ENCODE measurements at places on chromosomes 3 and 15.

GRCh38 chr3:160697637-160698380 is 20.8 kb downstream of the ARL14 start:
- DNase-seq, result no peak

GRCh38 chr3:5187920-5188418 is 462 bp downstream of the EDEM1 start:
- no peak for DNase-seq

DNA sequence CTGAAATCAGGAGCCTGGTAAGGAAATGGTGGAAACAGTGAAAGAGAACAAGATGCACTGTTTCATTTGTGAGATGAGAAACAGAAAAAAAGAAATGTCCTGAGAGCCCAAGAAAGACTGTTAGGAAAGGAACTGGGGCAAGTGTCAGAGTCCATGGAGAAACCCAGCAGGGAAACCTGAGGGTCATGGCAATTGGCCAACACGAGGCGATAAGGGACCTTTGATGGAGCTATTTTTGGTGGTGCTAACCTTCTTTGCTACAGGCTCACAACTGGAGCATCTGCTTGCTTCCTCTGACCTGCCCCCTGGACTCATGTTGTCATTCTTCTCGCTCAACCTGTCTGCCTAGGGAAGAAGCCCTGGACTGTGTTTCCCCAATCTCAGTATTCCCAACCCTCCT is 4.2 kb upstream of the TMEM41A start:
- no peak for DNase-seq

DNA sequence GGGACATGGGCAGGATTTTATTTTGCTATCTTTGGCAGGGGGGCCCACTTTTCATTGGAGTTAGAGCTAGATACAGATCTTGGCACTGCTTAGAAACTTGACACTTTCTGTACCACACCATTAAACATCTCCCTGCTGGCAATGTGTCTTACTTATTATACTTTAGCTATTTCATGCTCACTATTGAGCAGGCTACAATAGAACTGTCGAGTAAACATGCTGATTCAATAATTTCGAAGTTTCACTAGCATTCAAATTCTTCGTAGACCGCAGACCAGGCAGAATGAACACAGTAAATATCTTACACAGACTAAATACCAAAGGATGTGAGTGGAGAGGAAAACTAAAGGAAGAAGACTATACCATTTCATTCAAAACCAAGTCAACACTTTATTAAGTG is 180.8 kb downstream of the UNC13C start:
- DNase-seq, result no peak

DNA sequence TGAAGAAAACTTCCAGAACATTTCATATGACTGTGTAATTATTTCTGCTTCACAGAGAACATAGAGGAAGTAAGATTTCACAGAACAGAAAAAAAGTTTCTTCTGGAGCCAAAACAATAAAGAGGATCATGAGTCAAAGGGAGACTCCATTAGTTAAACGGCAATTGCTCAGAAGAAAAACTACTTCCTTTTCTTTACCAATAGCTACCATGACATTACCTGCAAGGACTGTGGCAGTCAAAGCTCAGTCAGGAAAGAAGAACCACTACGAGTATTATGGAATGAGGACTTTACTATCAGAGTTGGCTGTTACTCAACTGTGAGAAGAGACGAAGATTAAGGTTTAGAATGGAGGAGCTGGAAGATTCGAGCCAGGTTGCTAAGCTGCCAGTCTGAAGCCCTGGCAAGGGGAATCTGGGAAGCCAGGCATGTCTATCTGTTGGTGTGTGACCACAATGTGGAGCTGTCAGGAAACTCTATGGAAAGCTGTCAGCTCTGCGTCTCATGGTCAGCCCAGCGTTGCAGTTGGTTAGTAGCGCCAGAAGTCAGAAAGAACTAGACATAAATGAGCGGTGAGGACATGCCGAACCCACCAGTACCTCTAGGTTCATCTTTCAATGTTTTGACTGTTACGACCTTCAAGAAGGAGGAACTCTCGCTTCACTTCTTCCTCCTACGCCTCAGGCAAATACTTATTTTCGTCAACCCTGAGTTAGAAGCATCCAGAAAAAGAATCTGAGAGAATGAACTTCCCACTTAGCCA is 604.3 kb downstream of the FGF12 start:
- no peak for DNase-seq

- no peak for DNase-seq
Observed at GRCh38 chr3:49665822-49666519, 8.2 kb upstream of the APEH start.

DNA sequence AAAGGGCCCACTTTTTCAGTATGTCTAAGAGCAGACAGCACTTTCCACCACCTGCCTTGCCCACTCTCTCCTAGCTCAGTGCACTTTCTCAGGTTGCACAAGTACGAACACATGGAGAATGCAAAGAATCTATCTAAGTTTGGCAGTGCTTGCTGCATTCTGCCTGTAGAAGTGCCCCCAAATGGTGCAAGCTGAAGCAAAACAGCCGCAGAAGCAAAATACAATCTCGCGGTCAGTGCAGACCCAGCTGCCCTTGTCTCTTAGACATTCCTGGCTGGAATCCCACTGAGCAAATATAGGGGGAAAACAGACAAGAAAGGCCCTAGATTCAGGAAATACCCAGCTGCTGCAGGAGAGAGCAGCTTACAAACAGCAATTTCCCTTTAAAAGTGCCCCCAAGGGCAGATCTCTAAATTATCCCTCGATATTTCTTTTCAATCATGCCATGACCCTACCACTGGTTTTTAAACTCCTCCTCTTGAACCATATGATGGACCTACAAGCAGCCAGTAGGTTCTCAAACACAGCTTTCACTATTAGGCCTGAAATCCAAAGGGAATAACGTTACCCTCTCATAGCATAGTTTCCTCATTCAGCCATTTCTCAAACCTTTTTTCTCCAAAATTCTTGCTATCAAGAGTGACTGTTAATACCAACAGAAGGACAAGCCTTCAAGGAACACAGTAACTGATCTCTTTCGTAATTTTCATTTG is 67.0 kb downstream of the TNIK start:
- no peak for DNase-seq

- DNase-seq, result no peak
Observed at GRCh38 chr3:185653949-185654757, 68.1 kb downstream of the SENP2 start.

- no peak for DNase-seq
Observed at GRCh38 chr3:22241110-22241509, 490.1 kb upstream of the ZNF385D start.

GRCh38 chr3:123159926-123160635 is 41.7 kb upstream of the SEC22A start:
- no peak for DNase-seq

DNA sequence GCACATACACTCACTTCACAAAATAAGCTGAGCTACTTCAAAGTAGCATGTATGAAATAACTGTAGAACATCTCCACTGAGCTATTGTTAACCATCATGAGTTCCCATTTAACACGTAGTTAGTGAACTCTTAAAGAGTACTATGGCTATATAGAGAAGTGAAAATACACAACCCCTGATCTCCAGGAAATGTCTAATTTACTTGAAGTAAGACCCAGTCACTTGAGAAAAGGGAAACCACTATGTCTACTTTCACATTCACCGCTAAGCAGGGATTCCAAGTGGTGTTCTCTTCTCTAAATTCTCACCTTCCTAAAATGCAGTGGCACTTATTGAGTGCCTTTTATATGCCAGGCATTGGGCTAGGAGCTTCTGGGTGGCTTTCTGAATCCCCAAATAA is 35.0 kb upstream of the COLQ start:
- DNase-seq, result no peak

GRCh38 chr3:188465311-188465710 is 311.4 kb downstream of the LPP start:
- DNase-seq, result no peak

- no peak for DNase-seq
Observed at GRCh38 chr3:114318295-114318694, 24.5 kb downstream of the TIGIT start.

- DNase-seq, result no peak
Observed at GRCh38 chr3:78116874-78117273, 1077.0 kb downstream of the ROBO2 start.

DNA sequence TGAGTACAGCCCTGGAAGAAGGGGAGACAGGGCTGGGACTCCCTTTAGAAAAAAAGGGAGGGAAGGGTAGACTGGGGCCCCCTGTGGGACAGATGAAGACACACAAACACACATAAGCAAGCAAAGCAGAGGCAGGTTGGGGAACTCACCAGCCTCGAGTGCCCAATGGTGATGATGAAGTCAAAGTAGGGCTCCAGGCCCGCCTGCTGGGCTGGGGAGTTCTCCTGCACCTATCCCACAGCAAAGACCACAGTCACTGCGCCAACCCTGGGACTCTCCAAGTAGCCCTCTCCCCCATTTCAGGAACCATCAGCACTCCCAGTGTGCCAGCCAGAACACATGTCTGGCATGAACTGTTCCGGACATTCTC is 4.1 kb downstream of the GORASP1 start:
- no peak for DNase-seq

GRCh38 chr3:186217820-186218164 is 108.9 kb upstream of the ETV5 start:
- DNase-seq, result no peak

GRCh38 chr3:111882799-111883198 is 23.7 kb downstream of the PHLDB2 start:
- DNase-seq, result no peak

GRCh38 chr15:81511138-81511537 is 137.1 kb upstream of the TMC3 start:
- no peak for DNase-seq

GRCh38 chr3:56918111-56918568 is 116.4 kb upstream of the ARHGEF3 start:
- no peak for DNase-seq

- DNase-seq, result no peak
Observed at GRCh38 chr3:71062037-71062932, 521.2 kb downstream of the FOXP1 start.

GRCh38 chr3:60594025-60594424 is 657.2 kb downstream of the FHIT start:
- no peak for DNase-seq

- DNase-seq, result no peak
Observed at GRCh38 chr15:37098468-37099318, 1.7 kb downstream of the MEIS2 start.

GRCh38 chr15:43913941-43914340 is 87.1 kb downstream of the WDR76 start:
- no peak for DNase-seq

GRCh38 chr15:40982855-40983254 is 29.6 kb downstream of the CHAC1 start:
- no peak for DNase-seq

DNA sequence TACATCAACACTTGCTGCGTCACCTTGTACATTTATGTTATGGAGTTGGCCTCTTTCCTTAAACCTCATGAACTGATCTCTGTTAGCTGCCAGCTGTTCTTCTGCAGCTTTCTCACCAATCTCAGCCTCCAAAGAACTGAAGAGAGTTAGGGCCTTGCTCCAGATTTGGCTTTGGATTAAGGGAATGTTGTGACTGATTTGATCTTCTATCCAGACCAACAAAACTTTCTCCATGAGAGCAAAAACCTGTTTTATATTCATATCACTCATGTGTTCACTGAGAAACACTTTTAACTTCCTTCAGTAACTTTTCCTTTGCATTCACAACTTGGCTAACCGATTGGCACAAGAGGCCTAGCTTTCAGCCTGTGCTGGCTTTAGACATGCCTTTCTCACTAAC is 1156.0 kb upstream of the CADM2 start:
- no peak for DNase-seq

- DNase-seq, result no peak
Observed at GRCh38 chr15:57060799-57061198, 142.4 kb downstream of the TCF12 start.

DNA sequence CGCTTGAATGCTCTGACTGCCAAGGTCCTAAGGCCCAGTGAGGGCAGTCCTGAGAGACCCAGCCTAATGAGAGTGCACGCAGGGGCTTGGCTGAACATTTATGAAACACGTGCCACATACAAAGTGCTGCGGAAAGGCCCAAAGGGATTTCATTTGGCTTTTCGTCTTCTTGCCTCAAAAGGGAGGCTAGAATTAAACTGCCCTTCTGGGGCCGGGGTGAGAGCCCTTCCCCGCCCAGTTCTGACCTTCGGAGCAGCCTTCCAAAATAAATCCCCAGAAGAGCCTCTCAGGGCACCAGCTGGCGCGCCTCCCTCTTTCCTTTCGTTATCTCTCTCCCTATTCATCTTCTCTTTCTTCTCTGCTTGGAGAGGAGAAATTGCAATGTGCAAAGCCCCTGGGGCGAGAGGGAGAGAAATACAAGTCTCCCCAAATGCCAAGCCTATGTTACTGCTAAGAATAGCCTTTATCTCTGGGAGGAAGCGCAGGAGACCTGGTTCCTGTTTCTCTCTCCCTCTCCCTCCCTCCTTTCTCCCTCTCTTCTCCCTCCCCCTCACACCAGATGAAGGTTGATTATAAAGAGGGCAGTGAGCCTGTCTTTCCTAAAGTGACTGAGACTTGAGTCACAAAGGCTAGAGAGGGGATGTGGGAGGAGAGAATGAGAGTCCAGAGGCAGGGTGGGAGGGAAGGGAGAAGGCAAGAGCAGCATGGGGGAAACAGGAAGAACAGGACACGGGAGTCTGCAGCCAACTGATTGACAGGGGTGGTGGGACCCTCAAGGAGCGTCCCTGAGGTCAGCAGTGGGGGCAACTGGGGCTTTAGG is 36.7 kb upstream of the NDUFB4 start:
- no peak for DNase-seq

- DNase-seq, result no peak
Observed at GRCh38 chr3:176867681-176868663, 329.3 kb downstream of the TBL1XR1 start.

- DNase-seq, result no peak
Observed at GRCh38 chr3:115947325-115947724, 324.0 kb downstream of the GAP43 start.

GRCh38 chr15:57479005-57479404 is 102.7 kb downstream of the CGNL1 start:
- no peak for DNase-seq

DNA sequence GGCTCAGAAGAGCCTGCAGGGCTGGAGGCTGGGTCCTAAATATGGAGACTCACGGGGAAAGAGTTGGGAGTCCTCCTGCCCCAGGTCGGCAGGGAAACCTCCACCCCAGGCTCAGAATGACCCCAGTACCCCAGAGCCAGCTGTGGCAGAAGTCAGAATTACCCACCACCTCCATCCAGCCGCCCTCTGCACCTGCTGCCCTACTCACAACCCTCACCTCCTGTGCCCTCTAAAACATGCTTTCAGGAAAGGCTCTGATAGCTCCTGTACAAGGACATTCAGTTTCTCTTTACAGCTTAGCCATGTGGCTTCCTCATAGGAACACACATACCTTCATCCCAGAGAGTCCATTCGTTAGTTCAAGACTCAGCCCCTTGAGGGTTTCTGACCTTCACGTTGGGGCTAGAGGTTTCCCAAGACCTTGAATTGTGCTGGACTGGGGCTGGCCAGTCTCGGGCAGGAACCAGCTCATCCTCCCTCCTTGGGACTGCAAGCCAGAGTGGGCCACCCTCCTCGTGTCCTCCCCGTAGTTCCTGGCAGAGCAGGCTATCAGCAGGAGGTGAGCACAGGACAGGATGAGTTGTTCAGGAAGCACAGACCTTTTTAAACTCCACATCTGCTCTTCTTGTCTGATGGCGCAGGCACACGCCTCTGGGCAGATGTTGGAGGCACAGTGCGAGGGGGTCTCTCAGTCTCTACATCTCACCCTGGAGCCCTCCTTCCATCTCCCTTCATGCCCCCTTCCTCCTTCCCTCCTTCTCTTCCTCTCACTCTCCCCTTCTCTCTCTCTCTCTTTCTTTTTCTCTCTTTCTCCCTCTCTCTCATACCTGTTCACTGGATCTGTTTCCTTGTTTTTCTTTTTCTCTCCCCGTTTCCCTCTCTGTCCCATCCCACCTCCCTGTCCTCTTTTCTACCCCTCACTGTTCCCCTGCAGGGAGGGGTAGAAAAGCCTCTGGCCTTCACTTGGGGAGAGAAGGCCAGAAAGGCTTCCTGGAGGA is 55.9 kb upstream of the NR2C2 start:
- DNase-seq, result no peak
